NAMALWA (cell line): ENCODE measurements at places on chromosomes 5 and 9.

DNA sequence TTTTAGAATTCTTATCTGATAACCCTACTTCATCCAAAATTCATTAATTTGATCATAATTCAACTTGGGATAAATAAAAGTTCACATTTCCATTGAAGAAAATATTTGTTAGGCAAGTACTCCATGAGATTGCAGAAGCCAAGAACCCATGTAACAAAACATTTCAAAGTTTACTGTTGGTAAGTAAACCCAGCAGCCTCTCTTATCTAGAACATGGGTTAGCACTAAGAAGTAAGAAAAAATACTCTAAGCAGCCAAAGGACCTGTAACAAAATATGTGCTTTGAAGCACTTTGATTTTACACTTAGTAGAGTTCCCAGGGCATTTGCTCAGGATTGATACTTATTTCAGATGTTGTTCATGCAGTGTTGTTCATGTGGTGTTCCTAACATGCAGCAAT lies 8.7 kb downstream of the MAP3K1 start:
- DNase-seq = no peak

DNA sequence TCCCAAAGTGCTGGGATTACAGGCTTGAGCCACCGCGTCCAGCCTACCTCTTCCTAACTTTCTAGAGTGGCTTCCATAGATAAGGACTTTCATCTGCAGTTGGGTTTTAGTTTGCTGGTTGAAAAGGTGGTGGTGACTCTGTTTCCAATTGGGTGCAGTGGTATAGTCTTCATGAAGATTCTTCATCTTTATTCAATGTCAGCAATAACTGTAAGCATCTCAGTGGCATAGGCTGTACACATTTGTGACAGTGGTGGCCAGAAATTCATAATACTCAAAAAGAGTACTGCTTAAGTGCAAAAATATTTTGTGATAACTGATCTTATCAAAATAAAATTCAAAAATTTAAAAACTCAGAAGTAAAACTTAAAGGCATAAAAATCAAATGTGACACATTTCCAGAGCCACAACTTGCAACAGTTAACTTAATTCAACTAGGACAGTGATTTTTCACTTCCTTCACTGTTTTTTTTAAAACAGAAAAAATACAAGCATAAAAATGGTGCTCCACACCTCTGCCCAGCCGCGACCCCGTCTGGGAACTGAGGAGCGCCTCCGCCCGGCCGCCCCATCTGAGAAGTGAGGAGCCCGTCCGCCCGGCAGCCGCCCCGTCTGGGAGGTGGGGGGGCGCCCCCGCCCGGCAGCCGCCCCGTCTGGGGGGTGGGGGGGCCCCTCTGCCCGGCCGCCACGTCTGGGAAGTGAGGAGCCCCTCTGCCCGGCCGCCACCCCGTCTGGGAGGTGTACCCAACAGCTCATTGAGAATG lies 56.4 kb upstream of the CDK5RAP2 start:
- DNase-seq = no peak

DNA sequence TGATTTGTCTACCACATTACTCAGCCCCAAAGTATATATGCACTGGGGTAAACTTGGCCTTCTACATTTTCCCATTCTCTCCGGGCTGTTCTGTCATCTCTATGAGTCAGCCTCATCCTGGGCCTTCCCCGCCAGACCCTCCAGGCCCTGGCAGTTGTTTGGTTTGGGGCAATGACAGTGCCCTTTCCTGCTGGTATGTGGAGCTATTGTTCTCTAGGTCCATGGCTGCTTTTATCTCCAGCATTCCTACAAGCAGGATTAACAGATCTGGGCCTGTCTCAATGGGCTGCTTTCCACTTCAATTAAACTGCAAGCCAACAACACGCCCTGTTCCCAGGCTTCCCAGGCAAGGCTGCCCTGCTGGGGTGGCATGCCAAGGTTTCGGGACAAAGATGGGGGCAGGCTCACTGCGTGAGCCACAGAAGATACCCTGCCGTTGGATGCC lies 136.4 kb downstream of the SLIT3 start:
- DNase-seq = no peak

- no peak for DNase-seq
Observed at GRCh38 chr5:42499016-42499415, 75.8 kb downstream of the GHR start.

GRCh38 chr5:158716668-158717067 lies 383.0 kb downstream of the EBF1 start:
- DNase-seq = no peak

DNA sequence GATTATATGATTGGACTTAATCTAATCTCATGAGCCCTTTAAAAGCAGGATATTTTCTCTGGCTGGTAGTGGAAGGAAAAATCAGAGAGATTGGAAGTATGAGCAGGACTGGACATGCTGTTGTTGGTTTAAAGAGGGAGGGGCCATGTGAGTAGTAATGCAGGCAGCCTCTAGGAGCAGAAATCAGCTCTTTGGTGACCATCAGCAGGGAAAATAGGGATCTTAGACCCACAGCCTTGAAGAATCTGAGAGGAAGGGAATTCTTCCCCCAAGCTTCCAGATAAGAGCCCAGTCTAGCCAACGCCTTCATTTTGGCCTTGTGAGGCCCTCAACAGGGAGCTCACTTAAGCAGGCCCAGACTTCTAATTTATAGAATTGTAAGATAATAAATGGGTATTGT lies 9.5 kb downstream of the SH3GL2 start:
- DNase-seq = no peak
